ENCODE measurements at places on chromosomes 4 and X.

DNA sequence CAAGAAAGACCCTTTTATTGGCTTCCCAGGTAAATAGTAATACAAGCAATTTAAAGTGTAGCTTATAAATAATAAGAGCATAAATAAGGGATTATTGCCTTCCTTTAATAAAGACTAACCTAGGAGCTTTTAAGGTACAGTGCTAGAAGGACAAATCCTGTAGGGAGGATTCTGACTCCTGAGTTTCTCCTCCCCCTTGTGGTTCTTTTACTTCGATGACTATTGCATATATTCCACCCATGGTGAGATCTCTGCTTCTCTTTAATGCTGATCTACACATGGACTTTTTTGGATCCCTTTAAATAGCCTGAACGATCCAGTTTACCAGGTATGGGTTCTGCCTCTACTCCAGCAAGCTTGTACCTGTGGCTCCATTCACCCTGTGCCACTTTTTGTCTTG lies 2.5 kb downstream of the GALNT7 start:
- DNase-seq, result peak; percentile 78

- DNase-seq, result no peak
These were observed 15.8 kb downstream of the UBE2K start for GRCh38 chr4:39713691-39714090.

DNA sequence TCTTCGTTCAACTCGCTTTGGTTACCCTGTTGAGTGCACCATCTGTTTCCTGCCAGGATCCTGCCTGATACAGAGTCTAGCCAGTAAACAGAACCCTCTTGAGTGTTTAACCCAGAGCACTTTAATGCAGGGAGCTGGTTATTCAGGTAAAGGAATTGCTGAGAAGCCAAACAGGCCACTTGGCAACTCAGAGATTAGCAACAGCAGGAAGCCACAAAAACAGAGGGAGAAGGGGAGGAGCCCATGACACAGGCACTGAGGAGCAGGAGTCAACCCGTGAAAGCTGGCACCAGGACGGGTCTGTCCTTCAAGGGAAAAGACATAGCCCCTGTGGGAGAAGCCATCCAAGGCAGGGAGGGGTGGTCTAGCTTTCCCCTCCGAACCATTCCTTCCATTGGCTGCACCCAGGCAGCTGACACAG lies 641.4 kb downstream of the ZNF674 start:
- no peak for DNase-seq

GRCh38 chr4:180060159-180060889 lies 2182.9 kb upstream of the TENM3 start:
- DNase-seq, result no peak

GRCh38 chrX:14673764-14674163 lies 144.4 kb downstream of the GLRA2 start:
- DNase-seq, result no peak

- DNase-seq, result peak; percentile 55
These were observed 1.8 kb downstream of the TAPT1 start for GRCh38 chr4:16224264-16225166.

DNA sequence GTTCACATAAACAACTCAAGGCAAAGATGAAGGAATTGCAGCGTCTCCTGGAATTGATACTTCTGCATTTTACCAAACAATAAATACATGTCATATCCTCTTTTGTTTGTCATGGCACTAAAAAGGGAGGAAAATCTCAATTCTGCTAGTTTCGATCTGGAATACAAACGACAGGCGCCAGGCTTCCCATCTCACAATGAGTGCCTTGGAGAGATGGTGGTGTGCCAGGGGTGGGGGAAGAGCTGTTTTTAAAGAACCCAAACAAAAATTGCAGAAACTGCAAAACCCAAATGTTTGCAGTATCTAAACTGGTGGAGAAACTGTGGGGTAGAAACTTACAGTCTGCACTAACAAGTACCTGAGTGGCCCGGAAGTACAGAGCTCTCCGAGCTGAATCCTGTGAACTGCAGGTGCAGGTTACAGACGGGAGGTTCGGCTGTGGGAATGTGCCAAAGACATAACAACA lies 53.0 kb upstream of the KLF3 start:
- DNase-seq, result no peak

GRCh38 chr4:90189178-90189577 lies 62.0 kb downstream of the CCSER1 start:
- no peak for DNase-seq

DNA sequence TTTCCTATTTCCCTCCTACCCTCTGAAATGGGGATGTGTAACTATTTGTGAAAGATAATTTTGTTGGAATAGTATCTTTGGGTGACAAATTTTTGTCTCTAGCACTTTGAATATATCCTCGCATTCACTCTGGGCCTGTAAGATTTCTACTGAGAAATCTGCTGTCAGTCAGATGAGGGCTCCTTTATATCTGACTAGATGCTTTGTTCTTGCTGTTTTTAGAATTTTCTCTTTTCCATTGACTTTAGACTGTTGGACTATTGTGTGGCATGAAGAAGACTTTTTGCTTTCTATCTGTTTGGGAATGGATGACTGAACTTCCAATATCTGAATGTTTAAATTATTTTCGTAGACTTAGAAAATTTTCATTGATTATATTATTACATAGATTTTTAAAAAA lies 54.2 kb upstream of the GRID2 start:
- no peak for DNase-seq

- no peak for DNase-seq
These were observed 154.4 kb upstream of the RPL34 start for GRCh38 chr4:108465886-108466500.

GRCh38 chr4:54669831-54670230 lies 12.1 kb downstream of the KIT start:
- no peak for DNase-seq

- peak; percentile 30 for DNase-seq
These were observed 44.4 kb upstream of the TAPT1 start for GRCh38 chr4:16270454-16271328.

DNA sequence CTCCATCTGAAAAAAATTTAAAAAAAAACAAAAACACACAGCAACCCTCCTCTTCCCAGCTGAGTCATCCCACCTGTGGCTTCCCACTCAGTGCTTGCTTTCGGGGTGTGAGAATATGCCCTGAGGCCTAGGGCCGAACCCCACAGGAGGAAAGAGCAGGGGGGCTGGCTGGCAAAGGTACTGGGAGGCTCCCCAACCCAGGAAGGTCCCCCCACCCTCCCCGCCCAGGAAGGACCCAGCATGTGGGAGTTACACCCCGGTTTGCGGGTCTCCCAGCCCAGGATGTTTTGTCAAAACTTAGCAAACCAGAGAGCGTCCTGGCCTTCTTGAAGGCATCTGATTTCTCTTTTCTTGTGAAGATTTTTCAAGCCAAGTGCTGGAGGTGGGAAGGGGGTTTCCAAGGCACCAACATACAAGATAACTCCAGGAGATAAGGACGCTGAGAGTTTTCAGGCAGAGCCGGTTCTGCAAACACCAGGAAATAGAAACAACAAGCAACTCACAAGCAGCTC lies 25.7 kb upstream of the CSF2RA start:
- DNase-seq, result no peak

DNA sequence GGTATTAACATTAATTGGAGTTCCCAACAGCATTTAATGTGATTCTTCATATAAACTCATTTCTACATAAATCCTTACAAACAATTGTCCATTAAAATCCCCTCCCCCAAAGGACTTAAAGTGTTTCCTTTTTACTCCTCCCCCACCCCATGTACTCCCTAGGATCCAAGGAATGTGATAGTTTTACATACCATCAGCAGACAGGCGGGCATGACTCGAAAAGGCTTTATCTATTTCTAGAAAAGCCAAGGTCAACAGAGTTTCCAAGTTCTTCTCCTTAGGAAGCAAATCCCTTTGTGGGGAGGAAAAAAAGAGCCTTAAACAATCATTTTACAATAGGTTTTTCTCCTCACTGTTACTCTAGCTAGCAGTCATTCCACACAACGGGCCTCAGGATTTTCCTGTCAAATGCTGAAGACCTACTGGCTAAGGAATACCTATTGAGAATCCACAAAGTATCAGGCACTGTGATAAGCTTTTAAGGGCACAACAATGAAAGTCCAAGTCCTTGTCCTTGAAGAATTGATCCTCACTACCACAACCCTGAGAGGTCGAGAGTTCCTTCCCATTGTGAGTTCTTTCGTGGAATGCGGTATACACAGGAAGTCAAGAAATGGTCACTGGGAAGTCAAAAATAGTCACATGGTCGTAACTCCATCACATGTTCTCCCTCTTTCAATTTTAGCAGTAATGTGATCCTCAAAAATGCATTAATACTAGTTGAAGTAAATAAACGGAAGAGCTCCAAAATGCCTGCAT lies 7.2 kb downstream of the PPM1K start:
- DNase-seq, result no peak

DNA sequence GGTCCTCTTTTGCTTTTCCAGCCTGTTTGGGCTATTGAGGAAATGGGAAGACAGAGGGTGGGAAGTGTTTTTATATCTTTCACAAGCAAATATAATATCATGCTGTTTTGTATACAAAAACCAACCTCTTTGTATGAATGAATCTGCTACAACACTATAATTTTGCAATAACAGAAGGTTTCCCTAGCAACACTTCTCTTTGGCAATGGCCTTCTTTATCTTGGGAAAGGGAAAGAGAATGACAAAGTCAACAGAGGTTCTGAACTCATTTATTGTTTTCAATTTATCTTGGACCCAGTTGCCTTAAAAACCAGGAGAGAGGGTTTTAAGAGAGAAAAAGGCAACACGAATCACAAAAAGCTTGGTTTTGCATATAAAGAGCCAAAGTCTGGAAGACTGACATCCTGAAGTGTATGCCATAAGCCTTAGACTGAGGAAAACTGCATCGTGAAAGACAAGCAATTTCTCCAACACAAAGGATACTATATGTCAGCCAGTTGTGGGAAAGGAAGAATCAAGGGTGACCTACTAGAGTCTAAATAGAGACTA lies 121.8 kb upstream of the FAM241A start:
- DNase-seq, result peak; percentile 2

GRCh38 chrX:98065151-98065550 lies 1181.4 kb downstream of the RPA4 start:
- no peak for DNase-seq

DNA sequence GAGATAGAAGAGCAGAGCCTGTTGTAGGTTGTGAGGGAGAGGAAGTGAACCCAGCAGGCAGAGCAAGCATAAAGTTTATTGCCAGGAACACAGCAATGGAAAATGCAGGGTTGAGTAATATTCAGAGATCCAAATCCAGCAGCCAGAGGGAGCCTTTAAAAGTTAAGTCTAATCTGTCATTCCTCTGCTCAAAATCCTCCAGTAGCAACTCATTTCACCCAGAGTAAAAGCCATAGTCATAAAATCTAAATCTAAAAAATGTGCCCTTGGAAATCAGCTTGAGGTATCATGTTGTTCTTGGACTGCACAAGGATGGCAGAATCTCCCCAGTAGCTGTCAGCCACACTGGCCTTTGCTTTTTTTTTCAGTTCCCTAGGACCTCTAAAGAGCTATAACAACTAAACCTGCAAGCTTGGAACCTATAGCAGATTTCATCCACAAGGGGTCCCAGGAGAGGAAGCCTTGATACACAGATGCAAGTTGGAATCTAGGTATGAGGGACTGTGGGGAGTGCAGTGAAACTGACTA lies 62.9 kb upstream of the FRAS1 start:
- DNase-seq, result peak; percentile 74

GRCh38 chr4:26558166-26558895 lies 25.6 kb upstream of the TBC1D19 start:
- DNase-seq, result no peak

GRCh38 chr4:138178566-138178965 lies 63.6 kb downstream of the SLC7A11 start:
- DNase-seq, result no peak

- DNase-seq, result no peak
These were observed 328.5 kb downstream of the PPP3CA start for GRCh38 chr4:101018836-101019235.

DNA sequence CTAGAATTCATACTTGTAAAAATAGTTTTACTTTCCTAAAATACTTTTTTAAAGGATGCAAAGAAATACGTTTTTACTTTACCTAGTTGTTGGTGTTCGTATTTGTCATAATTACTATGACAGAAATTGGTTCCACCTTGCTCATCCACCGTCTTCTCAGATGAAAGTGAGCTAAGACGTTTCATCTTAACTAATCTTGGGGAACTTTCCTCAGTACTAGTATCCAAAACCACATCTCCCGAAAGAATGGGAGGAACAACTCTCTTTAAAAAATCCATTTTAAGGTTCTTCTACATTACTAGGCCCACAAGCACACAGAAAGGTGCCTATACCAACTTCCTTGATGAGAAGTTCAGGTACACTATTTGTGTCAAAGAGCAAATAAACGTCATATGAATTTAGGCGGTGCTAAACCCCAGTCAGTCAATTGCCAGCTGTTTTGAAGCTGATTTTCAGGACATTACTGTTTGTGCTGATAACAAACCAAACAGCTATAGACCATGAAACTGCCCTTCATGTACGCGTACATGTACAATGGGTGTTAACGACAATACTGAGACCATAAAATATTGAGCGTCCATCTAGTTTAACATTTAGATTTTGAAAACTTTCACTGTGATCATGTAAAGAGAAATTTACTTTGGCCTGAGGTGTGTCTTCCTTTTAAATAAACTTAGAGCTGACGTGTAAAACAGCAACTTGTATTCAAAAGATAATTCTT lies 99.1 kb downstream of the FRYL start:
- DNase-seq, result no peak

DNA sequence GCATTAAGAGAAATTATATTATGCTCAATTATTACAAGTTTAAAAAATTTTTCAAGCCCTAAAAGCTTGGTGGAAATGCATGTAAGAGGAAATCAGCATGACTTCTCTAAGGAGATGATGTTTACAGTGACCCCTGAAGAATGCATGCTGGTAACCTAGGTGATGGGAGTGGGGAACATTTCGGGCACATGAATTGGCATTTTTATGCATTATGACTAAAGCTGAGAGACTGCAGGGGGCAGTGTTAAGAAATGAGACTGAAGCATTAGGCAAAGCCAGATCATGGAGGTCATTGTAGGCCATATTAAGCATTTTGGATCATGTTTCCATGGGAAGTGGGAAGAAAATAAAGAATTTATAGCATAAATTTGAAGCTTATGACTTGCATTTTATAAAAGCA lies 421.3 kb downstream of the FAT4 start:
- DNase-seq, result no peak

DNA sequence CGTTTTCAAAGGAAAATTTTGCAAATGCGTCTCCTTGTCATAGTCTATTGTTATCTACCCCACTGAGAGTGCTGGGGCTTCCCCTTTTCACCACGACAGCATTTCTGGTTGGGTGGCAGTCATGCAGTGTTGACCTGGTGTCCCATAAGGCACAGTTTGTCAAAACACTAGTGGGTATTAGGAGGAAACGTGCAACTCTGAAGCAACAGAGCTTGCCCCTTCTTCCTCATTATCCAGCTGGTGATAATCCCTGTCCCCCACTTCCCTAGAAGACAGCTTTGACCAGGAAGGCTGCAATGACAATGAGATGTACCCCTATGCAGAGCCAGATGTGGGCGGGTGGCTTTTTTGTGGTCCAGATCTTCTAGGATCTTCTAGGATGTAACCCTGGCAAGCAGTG lies 1.8 kb downstream of the TBC1D1 start:
- no peak for DNase-seq

- peak; percentile 33 for DNase-seq
These were observed 45.8 kb downstream of the BCORL1 start for GRCh38 chrX:130028196-130028595.

- DNase-seq, result no peak
These were observed 882.0 kb upstream of the INTU start for GRCh38 chr4:126750723-126751122.
